Gastrocnemius medialis (tissue), 4 donors: ENCODE measurements at places on chromosomes 7 and 10.

- DNase-seq: no peak
These were observed 146.5 kb downstream of the PHF14 start for GRCh38 chr7:11120068-11120664.

GRCh38 chr7:179209-179681, 13.1 kb upstream of the FAM20C start:
- DNase-seq: no peak

DNA sequence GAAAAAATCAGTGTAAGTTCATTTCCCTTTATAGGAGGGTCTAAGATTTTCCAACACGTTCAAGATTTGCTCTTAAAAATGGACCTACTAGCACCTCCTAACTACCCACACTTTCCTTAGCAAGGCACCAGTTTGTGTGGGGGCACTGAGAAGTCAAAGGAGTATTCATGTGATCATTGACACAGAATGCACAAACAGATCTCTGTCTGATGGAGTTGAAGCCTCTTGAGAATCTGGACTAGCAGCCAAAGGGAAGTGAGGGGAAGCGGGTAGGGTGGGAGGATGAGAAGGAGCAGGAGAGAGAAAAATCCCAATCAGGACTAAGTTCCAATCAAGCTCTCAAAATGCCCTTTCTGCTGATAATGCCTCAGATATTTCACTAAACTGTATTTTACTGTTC, 4.1 kb downstream of the MMS19 start:
- no peak for DNase-seq

DNA sequence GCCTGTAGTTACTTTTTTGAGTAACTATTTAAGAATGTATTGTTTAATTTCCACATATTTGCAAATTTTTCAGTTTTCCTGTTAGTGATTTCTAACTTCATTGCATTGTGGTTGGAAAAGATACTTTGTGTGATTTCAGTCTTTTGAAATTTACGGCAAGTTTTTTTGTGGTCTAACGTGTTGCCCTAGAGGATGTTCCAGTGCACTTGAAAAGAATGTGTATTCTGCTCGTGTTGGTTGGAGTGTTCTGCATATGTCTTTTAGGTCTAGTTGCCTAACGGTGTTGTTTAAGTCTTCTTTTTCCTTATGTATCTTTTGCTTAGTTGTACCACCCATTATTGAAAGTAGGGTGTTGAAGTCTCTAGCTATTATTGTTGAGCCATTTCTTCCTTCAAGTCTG, 59.7 kb downstream of the LCOR start:
- DNase-seq: no peak

- no peak for DNase-seq
These were observed 83.5 kb downstream of the SGMS1 start for GRCh38 chr10:50540069-50540825.

DNA sequence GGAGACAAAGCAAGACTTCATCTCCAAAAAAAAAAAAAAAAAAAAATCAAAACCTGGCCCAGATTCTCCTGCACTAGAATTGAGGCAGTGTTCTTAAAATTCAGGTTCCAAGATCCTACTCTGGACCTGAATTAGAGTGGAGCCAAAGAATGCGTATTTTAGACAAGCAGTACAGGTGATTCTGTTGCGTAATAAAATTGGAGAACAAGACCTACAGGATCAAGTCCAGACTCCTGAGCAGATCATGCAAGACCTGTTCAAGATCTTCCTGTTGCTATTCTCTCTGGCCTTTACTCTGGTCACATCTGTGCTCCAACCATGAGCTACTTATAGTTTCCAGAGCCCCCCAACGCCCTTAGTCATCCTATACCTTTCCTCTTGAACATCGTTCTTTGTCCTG, 51.5 kb upstream of the RSBN1L start:
- no peak for DNase-seq

DNA sequence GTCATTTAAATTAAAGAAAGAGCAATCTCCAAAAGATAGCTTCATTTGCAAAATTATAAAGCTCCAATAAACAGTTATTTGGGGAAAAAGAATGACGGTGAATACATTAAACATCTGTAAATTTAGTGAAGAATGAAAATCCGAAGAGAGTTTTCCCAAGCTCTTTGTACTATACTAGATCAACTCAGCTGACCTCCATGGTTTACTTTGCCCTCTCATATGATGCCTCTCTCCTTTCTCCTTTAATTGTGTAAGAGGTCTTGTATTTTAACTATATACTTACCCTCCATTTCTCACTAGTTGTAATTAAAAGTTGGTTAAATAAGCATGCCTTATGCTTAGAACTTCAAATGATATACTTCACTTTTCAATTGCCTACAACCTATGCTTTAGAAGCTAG, 125.8 kb downstream of the CACNA2D1 start:
- DNase-seq: no peak

- no peak for DNase-seq
These were observed 28.4 kb downstream of the ITGB1 start for GRCh38 chr10:32929634-32930033.

DNA sequence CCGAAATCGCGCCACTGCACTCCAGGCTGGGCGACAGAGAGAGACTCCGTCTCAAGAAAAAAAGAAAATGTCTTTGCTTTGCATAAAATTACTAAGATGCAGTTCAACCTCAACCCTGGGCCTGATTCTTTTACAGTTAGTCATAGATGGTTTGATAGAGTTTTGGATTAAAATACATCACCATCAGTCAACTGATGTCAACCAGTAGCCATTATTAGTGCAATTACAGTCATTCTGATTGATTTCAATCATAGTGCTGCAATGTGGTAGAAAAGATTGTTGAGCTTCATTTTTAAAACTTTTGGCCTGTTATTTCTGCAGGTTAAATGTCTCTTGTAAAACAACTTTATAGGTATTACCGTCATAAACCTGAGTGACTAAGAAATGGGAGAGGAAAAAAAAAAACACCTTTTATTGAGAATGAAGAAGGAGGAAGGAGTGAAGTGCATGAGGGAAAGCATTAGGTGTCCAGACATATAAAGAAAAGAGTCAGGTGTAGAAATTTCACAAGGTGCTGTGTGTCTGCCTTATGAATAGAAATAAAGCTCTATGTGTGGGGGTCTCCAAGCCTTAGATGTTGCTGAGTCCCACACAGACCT, 150.6 kb downstream of the TRIL start:
- no peak for DNase-seq

DNA sequence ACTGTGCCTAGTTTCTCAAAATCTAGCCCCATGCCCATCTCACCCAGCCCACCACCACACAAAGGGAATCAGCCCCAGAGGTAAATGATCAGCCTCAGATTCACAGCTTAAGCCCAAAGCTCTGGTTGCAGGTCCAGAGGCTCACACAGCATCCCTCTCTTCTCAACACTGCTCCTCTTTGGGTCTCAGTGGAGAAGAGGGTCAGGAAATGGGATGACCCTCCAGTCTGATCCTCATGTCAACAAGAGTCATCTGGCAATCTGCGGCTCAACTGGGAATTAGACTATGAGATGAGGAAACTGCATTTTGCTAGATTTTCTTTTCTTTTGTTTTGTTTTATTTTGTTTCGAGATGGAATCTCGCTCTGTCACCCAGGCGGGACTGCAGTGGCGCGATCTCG, 126.2 kb upstream of the PDLIM1 start:
- DNase-seq: no peak

GRCh38 chr10:62147425-62147824, 121.2 kb downstream of the RTKN2 start:
- DNase-seq: no peak

DNA sequence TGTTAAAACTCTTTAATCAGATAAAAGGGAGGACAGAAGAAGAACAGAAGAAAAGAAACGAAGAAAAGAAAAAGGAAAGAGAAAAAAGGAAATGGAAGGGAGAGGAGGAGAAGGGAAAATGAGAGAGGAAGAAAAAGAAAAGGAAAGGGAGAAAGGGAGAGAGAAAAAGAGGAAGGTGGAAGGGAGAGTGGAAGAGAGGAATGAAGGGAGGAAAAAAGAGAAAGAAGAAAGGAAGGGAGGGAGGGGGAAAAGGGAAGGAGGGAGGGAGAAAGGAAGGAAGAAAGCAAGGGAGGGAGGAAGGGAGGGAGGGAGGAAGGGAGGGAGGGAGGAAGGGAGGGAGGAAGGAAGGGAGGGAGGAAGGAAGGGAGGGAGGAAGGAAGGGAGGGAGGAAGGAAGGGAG, 305.7 kb downstream of the CALN1 start:
- no peak for DNase-seq

DNA sequence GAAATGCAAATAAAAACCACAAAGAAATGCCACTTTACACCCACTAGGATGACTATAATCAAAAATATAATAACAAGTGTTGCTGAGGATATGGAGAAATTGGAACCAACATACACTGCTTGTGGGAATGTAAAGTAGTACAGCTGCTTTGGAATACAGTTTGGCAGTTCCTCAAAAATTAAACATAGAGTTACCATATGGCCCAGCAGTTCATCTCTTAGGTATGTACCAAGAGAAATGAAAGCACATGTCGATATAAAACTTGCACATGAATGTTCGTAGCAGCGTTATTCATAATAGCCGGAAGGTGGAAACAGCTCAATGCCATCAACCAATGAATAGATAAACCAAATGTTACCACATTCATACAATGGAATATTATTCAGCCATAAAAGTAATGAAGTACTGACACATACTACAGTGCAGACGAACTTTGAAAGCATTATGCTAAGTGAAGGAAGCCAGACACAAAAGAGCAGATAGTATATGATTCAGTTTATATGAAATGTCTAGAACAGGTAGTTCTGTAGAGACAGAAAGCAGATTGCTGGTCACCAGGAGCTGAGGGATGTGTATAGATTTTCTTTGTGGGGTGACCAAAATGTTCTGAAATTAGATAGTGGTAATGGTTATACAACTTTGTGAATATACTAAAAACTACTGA, 12.4 kb downstream of the BCAP29 start:
- no peak for DNase-seq

DNA sequence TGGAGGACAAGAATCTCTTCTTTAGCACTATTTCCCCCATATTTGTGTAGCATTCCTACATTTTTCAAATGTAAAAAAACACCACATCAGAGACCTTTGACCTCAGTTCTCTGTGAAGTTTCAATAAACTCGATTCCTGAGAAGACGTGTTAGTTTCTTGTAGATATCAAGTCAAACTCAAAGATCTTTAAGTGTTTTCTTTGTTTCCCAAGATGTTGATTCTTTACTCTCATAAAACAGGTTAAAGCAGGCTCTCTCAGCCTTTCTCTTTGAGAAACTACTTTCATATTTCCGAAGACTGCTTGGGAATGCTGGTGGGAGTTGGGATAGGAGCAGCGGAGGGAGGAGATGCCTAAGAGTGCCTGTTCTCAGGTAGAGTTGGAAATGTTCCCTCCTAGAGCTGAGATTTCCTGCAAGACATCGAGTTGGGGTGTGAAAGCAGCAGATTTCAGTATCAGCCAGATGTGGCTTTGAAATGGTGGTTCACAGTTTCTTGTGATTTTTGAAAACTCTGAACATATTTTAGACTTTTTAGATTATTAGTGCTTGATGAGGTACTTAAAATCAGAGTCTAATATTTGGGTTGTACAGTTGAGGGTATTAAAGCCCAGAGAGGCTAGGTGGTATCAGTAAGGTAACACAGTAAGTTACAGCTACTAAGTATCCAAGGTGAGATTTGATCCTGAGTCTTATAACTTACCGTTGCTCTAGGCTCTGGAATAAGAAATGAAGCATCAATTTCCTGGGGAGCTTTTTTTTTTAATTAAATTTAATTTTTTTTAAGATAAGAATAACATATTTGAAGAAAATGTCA, 13.9 kb downstream of the ADK start:
- no peak for DNase-seq

- DNase-seq: no peak
These were observed 8.2 kb upstream of the OPTN start for GRCh38 chr10:13091801-13092200.

GRCh38 chr10:46540412-46541016, 15.9 kb downstream of the GPRIN2 start:
- DNase-seq: no peak

DNA sequence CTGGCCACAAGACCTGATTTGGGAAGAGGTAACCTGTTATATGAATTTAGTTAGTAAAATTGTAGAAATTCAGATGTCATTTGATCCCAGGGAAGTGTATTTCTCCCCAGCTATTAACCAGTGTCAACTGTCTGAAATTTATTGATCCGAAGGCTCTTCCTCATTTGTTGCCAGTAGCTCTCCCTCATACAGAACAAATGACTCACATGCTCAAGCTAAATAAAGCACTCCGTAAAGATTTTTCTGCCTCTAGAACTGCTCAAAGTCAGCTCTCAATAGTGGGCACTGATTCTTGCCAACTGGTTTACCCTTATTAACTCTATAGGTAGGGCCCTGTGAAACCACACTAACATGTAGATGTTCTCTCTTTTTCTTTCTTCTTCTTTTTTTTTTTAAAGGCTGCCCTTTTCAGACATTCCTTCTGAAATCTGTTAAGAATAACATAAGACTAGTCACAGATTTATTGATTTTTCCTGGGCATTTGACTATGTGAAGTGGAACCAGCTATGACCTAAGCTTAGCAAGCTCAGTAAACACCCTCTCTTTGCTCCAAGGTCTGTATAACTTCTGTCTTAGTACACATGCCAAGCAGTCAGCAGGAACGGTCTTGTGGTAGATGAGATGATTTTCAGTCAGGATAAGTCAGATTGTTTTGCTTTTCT, 21.8 kb downstream of the RPA3 start:
- no peak for DNase-seq

- no peak for DNase-seq
These were observed 70.2 kb downstream of the PIP4K2A start for GRCh38 chr10:22644222-22644621.

DNA sequence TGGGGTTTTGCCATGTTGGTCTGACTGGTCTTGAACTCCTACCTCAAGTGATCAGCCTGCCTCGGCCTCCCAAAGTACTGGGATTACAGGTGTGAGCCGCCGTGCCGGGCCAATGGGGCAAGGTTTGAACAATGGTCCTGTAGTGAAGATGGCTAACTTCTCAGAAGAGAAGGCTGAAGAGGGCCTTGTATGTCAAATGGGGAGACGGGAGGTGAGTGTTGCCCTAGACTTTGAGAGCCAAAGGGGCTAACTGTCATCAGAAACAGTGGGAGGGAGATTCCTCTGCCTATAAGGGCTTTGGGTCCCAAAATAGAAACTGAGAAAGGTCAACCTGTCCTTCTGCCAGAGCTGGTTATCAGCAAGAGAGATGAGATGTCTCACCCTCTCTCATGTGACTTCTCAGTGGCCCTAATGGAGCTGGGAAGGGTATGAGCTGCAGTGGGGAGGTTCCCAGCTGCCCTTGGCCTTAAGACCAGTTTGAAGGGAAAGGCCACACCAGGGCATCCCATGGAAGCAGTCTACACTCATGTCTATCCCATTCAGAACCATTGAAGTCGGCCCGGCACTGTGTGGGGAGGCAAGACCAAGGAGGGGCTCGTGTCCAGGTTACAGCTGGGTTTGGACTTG, 1.3 kb upstream of the SAMD8 start:
- no peak for DNase-seq
